Ovary (tissue), 10 donors: ENCODE measurements at places on chromosomes 7 and 10. TPM values are rescaled to one million over a fixed set of nuclear protein-coding genes. Genes with fewer than 3 reads are reported as not detected.

- no peaks in the 10 kb centered on the region for H3K4me1 ChIP-seq
- no peak for DNase-seq
- H3K4me3 ChIP-seq = no peak overlapping the region
- no peaks in the 10 kb centered on the region for H3K27me3 ChIP-seq
- H3K27ac ChIP-seq = no peak overlapping the region
These were observed 81.5 kb downstream of the LYZL1 start for GRCh38 chr10:29370097-29371092.

Gene SSC4D
- total RNA-seq = 0.48 TPM

Gene WDFY4
- 2.4 TPM for total RNA-seq

- H3K27ac ChIP-seq = no peak overlapping the region
- no peak for DNase-seq
- no peak overlapping the region for H3K4me3 ChIP-seq
These were observed 24.1 kb downstream of the SORCS3 start for GRCh38 chr10:104665174-104665573.

DNA sequence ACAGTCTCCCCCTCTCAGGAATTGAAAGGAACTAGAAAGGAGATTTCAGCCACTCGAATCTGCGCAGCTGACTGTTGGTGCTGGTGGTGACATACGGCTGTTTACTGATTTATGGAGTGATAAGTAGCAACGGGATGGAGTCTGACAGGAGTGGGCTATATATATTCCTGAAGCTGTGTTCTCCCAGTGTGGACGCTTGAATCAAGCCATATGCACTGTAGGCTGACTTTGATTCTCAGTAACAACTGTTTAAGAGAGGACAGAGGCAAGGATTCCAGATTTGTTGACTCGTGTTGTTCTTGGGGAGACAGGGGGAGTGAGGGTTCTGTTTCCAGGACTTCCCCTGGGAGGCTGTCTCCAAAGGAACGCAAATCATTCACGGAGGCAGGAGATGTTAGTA is 260.1 kb upstream of the AUTS2 start:
- H3K4me3 ChIP-seq = no peak overlapping the region
- no peaks in the 10 kb centered on the region for H3K27me3 ChIP-seq
- DNase-seq = no peak
- no peaks in the 10 kb centered on the region for H3K4me1 ChIP-seq
- no peaks in the 10 kb centered on the region for H3K36me3 ChIP-seq

DNA sequence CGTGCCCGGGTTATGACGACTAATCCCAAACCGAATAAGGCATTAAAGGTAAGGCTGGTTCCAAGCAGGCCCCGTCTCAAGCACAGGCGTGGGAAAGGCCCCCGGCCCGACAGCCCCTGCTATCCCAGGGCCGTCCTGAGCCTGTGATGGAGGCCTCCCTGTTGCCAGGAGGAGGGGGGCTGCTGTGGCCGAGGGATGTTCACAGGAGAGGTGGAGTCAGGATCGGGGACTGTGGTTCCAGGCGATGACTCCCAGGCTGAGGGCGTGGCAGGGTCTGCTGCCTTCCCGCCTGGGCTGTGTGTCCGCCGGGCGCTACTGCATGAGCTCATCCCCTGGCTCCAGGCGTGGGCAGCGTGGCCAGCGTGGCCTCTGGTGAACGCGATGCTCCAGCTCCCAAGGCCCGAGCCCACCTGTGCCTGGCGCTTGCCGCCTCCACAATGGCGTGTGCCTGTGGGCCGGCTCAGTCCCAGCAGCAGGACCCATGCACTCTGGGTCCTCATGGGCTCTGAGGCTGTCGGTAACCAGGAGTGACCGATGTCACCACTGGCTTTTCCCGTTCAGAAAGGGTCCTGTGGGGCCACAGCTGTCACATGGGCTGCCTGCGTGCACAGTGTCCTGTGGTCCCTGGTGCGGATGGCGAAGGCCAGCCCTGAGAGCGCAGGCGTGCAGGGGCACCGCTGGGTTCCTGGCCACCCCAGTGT is 8.8 kb downstream of the MAFK start:
- H3K27ac ChIP-seq = peak overlapping the region; percentile 91
- H3K4me3 ChIP-seq = no peak overlapping the region
- H3K4me1 ChIP-seq = peaks cover 13% of the 10 kb centered on the region
- peak; percentile 47 for DNase-seq

DNA sequence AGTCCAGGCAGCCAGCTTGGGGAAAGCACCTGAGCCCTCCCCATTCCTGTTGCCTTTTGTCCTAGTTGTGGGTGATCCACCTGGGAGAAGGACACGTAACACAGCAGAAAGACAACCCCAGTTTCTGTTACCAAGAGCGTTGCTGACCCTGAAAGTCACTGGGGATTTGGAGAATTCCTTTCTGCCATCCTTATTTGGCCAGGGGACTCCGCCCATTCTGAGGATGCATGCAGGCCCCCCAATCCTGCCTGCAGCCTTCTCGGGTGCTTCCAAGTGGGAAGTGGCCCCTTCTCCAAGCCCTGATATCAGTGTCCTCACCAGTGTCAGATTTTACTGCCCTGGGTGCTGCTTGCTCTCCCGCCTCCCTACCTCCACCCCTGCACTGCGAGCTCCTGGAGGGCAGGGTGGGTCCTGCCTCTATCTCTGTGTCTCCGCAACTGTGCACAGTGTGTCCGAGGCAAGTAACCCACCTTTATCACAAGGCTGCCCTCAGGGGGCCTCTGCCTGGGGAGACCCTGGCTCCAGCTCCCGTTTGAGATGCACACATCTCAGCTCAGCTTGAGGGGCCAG is 9.2 kb upstream of the ADCY1 start:
- H3K36me3 ChIP-seq = no peaks in the 10 kb centered on the region
- no peak overlapping the region for H3K27ac ChIP-seq
- H3K27me3 ChIP-seq = no peaks in the 10 kb centered on the region
- peaks cover 2% of the 10 kb centered on the region for H3K4me1 ChIP-seq
